ENCODE measurements at places on chromosomes 7 and 10.

DNA sequence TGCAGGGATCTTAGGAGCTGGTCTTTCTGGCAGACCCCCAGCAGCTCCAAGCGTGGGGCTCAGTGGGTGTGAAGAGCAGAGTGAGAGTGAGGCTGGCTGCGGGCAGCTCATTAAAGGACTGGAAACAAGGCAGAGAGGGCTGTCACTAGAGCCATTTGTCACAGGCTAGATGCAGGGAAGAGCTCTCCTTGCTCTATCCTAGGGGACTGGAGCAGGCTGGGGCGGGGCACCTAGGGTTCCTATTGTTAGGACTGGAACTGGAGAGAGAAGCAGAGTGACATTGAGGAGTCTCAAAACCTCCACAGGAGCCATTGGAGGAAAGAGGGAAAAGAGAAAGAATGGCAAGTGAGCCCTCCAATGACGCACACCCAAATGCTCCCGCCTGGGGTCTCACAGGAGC lies 772 bp upstream of the DDC start:
- no peak for DNase-seq

DNA sequence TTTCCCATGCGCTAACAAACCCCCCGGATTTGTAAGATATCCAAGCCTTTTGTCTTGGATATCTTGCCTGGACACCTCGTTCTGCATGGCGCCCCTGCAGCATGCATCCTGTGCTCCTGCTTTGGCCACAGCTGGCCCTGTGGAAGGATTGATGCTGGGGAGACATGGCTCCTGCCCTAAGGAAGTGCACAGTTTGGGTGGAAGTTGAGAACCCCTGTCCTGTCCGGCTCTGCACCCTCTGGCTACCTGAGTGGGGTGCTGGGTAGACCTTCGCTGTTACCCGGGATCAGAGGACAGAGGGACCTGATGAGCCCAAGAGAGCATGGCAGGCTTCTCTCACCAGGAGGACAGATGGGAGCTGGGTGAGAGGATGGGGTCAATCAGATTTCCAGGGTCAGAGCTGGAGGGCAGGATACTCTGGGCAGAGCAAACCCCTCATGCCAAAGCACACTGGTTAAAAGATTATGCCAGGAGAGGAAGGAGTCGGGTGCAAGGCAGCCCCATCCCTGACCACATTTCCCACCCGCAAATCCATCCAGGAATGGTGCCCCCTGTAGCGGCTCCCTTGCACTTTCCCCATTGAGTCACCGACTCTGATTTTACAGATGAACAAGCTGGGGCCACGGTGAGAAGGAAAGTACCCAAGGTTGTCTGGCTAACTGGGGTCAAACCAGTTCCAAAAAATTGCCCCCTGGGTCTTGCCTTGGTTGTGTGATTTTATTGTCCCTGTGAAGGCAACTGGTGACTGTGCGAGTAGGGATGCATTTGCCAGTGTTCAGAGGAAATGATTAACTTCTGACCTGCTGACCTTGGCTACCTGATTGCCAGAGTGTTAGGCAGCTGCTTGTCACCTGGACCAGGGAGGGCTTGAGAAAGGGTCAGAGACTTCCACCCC lies 290.1 kb upstream of the ZMIZ1 start:
- DNase-seq, result no peak

DNA sequence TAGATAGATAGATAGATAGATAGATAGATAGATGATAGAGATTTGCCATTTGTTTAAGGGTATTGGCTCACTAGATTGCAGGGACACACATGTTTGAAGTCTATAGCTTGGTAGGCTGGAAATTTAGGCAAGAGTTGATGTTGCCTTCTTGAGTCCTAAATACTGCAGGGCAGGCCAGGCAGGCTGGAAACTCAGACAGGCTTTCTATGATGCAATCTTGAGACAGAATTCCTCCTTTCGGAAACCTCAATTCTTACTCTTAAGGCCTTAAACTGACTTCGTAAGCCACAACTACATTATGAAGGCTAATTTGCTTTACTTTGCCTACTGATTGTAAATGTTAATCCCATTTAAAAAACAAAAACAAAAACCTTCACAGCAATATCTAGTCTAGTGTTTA lies 322.9 kb upstream of the AKR1E2 start:
- DNase-seq, result no peak

GRCh38 chr10:85047170-85047834 lies 718.9 kb downstream of the CCSER2 start:
- DNase-seq, result no peak

DNA sequence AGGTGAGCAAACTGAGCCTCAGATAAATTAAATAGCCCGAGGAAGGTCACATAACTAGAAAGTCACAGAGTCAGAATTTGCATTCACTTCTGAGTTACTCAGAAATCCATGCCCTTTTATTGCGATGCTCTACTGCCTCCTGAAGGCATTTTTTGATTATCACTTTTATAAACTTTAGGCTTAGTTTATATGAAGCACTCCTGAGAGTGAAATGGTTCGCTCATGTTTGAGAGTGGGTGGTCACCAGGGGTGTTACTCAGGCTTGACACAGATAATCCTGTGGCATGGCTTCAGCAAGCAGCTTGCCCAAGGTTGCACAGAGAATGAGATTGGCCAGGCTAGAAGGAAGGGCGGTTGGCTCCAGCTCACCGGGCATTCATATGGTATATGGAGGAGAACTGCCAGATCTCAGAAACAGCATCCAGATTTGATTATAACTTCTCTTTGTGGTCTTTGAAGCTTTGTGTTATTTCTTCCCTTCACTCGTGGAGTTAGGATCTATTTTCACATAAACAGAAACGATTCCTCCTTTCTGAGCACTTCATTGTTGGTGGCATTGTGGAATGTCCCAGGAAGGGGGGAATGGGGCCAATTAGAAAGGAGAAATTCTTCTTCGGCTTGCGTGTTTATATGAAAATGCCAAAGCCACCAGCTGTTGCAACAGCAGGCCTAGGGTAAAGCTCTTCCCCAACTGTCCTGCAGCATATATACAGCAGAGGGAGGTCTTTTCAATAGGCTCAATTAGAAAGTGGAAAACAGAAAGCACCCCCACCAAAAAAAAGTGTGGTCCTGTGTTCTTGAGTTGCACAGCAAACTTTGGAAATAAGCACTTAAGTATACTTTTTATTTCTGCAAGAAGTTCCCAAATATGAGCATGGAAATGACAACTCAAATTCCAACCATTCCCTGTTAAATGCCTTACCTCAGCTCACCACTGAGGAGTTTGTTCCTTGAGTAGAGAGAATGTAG lies 628.8 kb downstream of the SUGCT start:
- no peak for DNase-seq

DNA sequence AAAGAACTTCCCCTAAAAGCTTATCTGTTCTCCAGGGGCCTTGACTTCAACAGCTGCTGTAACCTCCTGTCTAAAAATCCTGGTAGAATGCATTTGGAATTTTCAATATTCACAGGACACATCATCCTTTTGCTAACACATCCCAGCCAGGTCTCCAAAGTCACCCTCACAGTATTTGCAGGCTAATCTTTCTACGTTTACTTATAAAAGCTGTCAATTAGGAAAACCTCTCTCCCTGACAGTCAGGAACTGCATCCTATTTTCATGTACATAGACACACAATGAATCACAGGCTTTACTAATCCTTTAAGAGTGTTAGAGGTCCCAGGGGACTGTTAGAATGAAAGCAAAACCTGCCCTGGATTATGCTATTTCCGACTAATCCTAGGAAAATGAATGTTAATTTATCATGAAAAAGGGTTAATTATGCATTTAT lies 102.2 kb downstream of the GFRA1 start:
- DNase-seq, result no peak

DNA sequence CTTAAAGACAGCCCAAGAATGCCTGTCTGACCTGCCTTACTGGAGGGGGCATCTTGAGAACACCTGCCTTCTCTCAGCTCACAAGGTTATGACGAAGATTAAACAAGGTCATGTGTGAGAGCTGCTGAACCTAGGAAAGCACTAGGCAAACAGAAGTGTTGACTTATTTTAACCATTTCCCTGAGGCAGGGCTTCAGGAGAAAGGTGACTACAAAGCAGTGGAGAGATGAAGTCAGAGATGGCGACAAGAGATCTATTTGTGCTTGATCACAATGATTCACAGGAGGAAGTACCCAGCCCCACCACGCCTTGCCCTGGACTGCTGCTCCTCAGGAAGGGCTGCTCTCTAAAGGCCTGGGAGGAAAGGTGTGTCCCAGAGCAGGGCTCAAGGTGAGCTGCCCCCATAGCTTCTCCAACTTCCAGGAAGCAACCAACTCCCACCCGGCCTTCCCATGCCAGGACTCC lies 27.8 kb downstream of the STN1 start:
- DNase-seq, result no peak

GRCh38 chr10:116765648-116766081 lies 23.3 kb upstream of the HSPA12A start:
- DNase-seq, result no peak

DNA sequence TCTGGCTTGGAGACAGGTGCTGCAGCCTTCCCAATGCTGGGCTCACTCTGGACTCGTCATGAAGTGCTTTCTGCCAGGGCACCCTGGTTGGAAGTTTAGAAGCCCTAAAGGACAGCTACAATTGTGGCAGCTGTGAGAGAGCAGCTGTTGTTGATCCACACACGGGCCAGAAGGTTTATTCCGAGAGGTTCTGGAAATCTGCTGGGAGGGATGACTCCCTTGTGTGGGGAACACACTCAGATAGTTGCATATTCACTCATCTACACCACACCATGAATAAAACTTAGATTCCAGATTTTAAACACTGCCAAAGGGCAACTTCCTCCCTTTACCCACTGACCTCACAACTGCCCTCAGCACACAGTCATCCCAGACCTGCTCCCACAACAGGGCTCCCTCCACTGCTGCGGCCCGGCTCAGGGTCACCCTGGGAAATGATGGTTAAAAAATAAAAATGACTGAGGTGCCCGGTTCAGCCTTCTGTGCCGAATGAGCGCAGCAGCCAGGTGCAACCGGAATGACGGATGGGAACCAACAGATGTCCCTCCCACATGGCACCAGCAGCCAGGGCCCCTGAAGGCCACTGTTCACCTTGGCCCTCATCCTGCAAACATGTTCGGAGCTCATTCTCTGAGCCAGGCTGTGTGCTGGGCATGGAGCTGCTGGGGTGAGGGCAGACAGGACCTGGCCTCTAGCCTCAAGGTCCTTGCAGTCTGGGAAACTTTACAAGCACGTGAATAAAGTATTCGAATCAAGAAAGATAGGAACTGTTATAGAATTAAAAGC lies 40.2 kb downstream of the ASB13 start:
- DNase-seq, result no peak

DNA sequence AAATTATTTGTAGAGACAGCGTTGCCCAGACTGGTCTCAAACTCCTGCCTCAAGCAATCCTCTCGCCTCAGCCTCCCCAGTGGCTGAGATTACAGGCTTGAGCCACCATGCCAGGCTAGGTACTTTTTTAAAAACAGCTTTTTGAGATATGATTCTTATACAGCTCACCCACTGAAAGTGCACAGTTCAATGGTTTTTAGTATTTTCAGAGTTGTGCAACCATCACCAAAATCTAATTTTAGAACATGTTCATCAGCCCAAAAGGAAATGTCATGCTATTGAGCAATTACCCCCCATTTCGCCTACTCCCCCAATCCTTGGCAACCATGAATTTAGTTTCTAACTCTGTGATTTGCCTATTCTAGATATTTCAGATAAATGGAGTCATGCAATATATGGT lies 73.7 kb downstream of the EVX1 start:
- DNase-seq, result no peak

DNA sequence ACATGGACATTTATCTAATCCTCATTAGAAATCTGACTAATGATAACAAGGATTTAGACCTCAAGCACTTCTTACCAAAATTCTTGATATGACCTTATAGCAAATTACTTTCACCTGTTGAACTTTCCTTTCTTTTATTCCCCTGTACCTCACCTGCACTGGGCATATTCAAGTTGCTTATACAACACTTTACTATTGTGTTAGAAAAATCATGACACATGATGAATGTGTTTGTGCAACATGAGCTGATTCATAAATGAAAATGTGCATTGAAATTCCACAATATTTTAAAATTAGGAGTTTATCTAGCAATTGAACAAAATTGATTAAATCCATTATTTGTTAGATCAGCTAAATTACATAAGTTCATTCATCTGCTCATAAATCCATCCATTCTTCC lies 160.6 kb downstream of the CFTR start:
- no peak for DNase-seq

GRCh38 chr10:51447119-51447518 lies 252.3 kb downstream of the CSTF2T start:
- no peak for DNase-seq

GRCh38 chr7:29639886-29640595 lies 76.4 kb downstream of the PRR15 start:
- no peak for DNase-seq

DNA sequence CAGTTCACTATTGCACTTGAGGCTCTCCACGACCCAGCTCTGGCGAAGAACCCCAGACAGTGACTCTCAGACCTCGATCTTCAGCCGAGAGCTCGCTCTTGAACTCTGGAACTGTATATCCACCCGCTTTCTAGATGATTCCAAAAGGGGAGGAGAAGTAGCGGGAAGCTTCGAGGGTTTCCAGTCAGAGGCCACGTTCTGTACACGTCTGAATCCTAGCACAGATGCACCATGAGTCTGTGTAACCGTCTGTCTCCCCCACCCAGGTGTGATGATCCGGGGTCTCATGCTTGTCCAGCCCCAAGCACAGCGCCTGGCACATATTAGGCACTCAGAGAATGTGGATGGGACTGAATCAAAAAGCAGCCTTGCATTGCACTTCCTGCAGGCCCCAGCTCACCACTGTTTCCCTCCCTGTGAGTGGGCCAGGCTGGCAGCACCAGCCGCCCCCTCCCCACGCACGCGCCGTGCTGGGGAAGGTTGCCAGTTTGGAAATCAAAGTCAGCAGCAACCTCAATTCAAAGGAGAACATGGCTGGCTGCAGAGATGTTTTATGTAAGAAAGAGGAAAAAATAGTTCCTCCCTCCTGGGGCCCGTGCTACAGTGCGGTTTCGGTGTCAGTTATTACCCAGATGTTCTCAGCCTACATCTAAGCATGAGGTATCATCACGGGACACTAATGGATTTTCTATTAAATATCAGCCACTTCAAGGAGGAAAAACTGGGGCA lies 5.7 kb downstream of the GRID2IP start:
- DNase-seq, result no peak

DNA sequence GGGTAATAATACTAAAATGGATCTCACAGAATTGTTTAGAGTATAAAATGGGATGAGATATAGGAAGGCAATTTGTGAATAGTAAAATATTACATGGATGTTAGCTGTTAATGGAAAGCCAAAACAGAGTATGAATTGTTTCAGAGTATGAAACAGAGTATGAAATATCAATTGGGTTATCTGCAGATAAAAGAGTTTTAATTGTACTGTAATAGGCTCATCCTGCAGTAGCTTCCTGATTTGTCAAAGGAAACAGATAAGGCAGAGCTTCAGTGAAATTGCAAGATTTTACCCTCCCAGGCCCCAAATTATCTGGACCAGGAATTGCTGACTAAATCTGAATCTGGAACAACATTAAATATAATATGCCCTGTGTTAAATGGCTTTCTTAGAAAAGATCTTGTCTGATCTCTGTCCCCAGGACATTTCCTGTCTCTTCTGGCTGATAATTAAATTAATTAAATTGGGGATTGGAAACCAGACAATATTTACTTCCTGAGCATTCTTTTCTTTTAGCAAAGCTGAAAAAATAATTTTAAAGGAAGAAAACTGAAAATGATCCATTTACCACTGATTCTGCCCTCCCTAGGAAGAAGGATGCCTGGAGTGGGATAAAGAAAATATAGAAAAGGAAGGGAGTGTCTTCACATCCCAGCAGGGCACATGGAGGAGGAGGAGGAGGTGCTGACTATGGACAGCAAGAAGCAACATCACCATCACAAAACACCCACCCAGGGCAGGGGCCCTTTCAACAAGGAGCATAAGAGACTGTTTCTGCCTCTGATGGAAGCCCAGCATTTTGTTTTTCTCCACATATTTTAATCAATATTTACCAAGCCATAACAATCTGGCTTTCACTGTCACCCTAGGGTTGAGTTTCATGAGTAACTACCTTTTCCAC lies 18.5 kb downstream of the PTN start:
- DNase-seq, result no peak

All from D721Med (cell line).